ENCODE measurements at places on chromosomes 7 and 10.

- DNase-seq = no peak
Observed at GRCh38 chr7:130831817-130832481, 97.9 kb upstream of the KLF14 start.

GRCh38 chr10:10777723-10778122 lies 239.9 kb upstream of the CELF2 start:
- DNase-seq = no peak

- DNase-seq = no peak
Observed at GRCh38 chr10:129259128-129259815, 207.8 kb upstream of the MGMT start.

- DNase-seq = peak; percentile 48
Observed at GRCh38 chr10:89251409-89252224, at the start of gene LIPA. TSS of gene LIPA (minus strand) at chr10:89251775. CDS start at chr10:89247648, 4,127 bp downstream.

- DNase-seq = no peak
Observed at GRCh38 chr10:385571-386300, 250.5 kb downstream of the ZMYND11 start.

- no peak for DNase-seq
Observed at GRCh38 chr10:124696446-124697392, 47.5 kb downstream of the FAM53B start.

- no peak for DNase-seq
Observed at GRCh38 chr10:33112831-33113455, 154.9 kb upstream of the ITGB1 start.

DNA sequence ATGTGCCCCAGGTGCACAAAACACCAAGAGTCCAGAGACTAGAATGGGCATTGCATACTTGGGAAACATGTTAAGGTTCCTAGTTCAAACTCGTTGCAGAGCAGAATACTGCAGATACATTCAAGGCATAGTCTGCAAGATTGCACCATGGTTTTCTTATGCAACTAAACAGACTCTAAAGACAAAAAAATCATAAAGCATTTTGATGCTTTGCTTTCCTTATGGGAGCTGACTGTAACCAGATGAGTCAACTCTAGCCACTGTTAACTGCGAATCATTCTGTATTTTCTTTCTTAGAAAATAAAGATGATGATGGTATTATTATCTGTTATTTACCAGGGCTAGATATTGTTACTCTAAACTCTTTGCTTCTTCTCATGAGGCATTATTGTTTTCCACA lies 19.7 kb downstream of the TRUB1 start:
- DNase-seq = no peak

GRCh38 chr7:30654296-30655090 lies 27.8 kb downstream of the CRHR2 start:
- no peak for DNase-seq

GRCh38 chr7:121579639-121580038 lies 183.5 kb upstream of the FAM3C start:
- no peak for DNase-seq

- DNase-seq = no peak
Observed at GRCh38 chr7:30841025-30841735, 70.0 kb downstream of the MINDY4 start.

GRCh38 chr10:100779329-100779728 lies 33.9 kb downstream of the PAX2 start:
- no peak for DNase-seq

GRCh38 chr7:29005829-29006228 lies 47.7 kb upstream of the TRIL start:
- no peak for DNase-seq
